CD4-positive, alpha-beta T cell treated with Interleukin-1 beta for 1 hour (primary cell): ENCODE measurements at places on chromosomes 1 and 21.

GRCh38 chr1:6971048-6971447 lies 185.8 kb downstream of the CAMTA1 start:
- DNase-seq: no peak

DNA sequence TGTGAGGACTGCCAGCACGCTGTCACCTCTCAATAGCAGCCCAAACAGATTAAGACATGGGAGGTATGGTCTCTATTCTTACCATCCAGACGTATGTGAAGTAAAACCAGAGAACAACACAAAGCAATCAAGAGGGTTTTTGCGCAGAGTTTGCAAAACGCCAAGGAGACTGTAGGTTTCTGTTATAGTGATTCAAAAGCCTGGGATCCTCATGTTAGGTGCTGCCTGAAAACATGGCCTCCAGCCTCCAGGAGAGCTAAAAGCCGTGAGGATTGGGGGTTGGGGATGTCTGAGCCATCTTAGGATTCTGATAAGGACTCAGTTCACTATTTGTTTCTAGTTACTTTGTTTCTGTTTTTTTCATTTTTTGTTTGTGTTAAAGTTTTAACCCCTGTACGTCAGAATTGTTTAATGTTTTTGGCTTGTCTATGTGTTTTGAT lies 4.2 kb upstream of the CCT8 start:
- DNase-seq: peak; percentile 34

- no peak for DNase-seq
Measured at GRCh38 chr1:86471291-86471690, 2.6 kb downstream of the CLCA1 start.

GRCh38 chr1:228664399-228664914 lies 70.8 kb upstream of the RHOU start:
- peak; percentile 67 for DNase-seq

DNA sequence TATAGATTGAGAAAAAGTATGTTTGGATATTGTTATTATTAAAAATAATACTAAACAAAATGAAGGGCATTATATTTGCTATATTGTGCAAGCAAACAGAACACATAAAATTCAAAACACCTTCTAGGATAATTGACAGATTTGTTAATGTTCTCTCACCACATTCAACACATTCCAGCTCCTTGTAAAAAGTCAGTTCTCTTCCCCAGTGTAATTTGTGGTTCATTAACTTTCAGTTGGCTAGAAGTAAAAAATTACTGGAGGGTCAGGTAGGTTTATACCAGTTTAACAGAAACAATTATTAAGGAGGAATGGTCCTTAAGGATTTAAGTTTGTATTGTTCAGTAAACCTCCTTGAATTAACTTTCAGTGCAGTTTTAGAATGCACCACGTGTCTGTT lies 1235.3 kb upstream of the ADGRL2 start:
- no peak for DNase-seq

DNA sequence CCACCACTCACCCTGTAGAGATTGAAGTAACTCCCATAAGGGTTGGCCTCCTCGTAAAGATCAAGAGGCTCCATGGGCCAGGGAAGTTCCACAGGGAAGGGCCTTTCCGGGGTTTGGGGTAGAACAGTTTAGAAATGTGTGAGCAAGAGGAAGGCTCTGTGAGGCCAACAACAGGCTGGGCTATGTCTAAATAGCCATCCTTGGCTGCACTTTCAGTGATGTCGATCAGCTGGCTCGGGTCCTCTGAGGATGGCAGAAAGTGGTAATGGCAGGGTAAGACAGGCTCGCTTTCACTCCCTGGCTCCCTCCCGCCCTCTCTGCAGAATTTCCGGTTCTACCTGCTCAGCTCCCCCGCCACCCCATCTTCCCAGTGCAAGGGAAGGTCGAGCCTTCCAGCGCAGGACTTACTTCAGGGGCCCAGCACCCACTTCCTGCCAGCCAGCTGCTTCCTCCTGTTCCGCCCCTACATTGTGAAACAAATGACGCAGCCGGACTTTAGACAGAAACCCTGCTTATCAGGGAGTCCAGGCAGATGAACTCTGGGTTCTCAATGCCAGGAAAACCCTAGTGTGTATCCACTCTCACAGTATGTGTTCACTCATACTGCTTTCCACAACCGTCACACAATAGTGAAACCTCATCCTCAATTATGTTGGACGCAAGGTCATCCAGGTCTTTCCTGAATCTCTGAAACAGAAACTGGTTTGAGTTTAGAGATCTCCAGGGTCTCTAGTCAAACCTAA lies 7.3 kb downstream of the F11R start:
- DNase-seq: peak; percentile 82

DNA sequence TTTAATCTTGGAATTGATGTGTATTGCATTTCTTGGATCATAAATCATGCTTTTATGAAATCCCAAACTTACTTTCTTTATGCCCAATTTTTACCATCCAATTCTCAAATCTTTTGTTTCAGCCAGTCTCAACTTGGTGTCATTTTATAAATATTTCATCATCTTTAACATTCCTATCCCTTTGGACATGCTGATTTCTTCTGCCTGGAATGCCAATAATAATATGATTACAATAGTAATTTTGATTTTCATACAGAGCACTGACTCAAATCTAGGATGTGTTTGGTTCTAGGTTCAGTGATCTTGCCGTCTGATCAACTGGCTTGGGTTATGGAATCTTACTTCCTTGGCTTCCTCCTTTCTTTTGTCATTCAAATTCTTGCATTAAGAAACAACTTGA lies 12.8 kb downstream of the RRP15 start:
- DNase-seq: no peak

DNA sequence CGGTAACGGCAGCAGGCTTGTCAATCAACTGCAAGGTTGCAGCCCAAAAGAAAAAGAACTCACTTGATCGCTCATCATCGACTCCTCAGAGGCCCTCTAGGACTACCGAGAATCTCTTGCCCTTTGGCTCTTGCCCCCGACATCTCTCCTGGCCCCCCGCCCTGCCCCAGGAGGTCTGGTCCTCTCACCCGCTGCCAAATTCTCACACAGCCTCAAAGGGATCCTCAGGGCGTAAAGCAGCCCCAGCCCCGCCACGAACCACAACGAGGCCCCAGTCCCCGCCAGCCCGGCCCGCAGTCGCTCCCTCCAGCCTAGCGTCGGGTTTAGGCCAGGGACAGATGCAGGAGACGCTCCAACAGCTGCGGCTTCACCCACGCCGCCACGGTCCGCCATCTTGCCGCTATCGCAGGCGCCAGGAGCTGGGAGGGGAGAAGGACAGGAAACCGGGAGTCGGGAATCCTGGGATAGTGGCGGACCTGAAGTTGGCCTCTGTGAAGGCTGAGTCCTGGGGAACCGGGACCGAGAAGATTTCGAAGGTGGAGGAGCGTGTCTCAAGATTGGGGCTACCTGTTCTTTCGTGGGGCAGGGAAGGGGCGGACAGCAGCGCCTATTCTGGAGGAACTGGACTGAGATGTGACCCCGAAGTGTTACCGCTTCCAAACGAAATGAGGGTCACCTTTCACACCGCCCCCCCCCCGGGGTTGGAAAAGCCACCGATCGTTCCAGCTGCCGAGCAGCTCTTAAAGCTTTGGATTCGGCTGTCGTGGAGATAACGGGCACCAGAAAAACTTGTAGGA lies at the start of gene ST7L:
TSS of gene ST7L (minus strand) at position 421 of the 797 bp plus-strand sequence. CDS start at position 393, 28 bp downstream.
- peak; percentile 67 for DNase-seq
